ENCODE measurements at places on chromosomes 1 and 21.

- DNase-seq = no peak
Observed at GRCh38 chr1:206834711-206835110, 30.7 kb upstream of the IL20 start.

DNA sequence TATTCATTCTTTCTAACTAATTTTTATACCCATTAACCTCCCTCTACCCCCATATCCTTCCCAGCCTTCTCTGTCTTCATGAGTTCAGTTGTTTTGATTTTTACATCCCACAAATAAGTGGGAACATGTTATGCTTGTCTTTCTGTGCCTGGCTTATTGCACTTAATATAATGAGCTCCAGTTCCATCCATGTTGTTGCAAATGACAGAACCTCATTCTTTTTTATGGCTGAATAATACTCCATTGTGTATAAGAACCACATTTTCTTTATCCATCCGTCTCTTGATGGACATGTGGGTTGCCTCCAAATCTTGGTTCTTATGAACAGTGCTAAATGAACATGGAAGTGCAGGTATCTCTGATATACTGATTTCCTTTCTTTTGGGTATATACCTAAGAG is 21.5 kb downstream of the AGPAT3 start:
- no peak for DNase-seq

GRCh38 chr21:31991356-31992331 is 118.8 kb downstream of the HUNK start:
- DNase-seq = no peak

DNA sequence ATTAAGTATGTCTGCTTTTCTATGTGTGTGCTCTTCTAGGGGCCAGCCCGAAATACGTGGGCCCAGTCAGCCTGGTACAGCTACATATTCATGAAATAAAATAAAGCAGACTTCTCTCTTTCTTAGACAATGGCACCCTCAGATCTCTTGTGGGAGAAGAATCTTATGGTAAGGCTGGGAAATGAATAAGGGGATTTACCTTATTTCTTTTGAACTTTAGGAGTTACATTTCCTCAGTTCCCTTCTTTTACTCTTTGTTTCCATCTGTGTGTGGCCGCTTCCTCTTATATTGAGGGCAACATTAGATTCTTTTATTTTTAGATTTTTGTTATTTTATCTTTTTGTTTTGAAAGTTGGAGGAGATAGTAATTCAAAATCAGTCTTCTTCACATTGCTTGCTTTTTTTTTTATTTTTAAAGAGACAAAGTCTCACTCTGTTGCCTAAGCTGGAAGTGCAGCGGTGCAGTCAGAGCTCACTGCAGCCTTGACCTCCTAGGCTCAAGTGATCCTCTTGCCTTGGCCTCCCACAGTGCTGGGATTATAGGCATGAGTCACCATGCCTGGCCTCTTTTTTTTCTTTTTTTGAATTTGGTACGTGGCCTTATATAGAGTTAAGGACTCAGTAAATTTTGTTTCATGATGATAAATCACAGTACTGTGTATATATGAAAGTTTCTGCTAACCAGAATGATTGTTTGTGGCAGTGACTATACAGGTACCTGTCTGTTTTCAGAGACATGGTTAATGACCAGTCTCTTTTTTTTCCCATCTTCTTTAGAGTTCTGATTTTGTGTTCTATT is 9.1 kb downstream of the LAMC1 start:
- no peak for DNase-seq

GRCh38 chr1:110260194-110260593 is 50.1 kb downstream of the KCNC4 start:
- no peak for DNase-seq

GRCh38 chr1:199453723-199454122 is 573.8 kb upstream of the NR5A2 start:
- no peak for DNase-seq

GRCh38 chr1:230174471-230175162 is 107.6 kb downstream of the GALNT2 start:
- no peak for DNase-seq

DNA sequence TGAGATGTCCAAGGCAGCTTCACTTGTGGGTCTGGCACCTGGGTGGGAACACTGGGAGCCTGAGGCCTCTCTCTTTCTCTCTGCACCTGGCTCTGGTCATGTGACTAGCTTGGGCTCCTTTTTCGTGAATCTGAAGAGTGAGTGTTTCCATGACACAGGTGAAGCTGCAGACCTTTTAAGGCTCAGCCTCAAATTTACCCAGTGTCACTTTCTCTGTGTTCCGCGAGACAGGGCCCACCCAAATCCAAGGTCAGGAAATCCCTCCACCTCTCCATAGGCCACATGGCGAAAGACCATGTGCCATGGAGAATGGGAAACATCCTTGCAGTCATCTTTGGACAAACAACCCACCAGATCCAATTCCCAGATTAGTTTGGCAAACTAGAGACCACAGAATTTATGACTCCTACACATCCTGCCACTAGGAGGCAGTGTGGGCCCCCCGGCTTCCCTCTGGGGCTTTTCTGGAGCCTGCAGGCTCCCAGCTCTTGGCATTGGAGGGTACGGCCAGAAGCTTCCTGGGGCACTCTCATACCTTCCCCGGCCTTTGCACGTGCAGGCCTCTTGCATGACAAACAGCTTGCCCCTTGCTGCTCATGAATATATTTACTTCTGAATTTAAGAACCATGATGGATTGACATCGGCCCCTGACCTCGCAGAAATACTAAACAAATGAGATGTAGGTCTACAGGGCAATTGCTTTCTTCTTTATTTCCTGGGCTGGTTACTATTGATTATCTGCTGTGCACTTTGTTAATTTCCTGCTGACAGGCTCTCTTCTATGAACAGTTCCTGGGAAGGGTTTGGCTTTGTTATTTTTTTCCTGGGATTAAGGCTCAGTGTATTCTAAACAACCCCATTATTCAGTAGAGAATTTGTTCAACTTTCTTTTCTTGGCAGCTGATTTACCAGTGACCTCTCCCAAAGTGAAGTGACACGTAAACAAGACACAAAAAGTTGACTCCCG is 180.7 kb downstream of the KAZN start:
- no peak for DNase-seq

- peak; percentile 54 for DNase-seq
Observed at GRCh38 chr1:54413295-54413694, 7.1 kb upstream of the SSBP3 start.

GRCh38 chr1:147236959-147237791 is 5.3 kb upstream of the CHD1L start:
- no peak for DNase-seq

- no peak for DNase-seq
Observed at GRCh38 chr21:43873673-43874072, 8.7 kb downstream of the AGPAT3 start.

GRCh38 chr1:9180111-9180819 is 51.4 kb upstream of the GPR157 start:
- DNase-seq = peak; percentile 79

DNA sequence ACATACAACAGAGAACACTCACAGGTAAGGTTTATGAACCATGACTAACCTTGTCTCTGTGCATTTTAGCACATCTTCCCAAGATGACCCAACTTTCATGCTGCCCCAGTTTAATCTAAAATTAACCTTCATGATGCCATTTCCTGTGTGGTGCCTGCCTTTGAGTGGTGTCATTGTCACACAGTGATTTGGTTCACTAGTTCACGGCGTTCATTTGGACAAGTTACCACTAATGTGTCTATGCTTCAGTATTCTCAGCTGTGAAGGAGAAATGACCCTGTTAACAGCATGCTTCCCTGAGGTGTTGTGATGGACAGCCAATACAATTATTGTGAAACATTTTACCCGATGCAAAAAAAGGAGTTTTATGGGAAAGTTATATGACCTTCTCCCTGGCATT is 693.1 kb downstream of the RWDD3 start:
- no peak for DNase-seq

Measured in HFFc6 (cell line).